ENCODE measurements at places on chromosomes 6 and 20.

- no peak for DNase-seq
These were observed 10.6 kb downstream of the NOL4L start for GRCh38 chr20:32574296-32575226.

DNA sequence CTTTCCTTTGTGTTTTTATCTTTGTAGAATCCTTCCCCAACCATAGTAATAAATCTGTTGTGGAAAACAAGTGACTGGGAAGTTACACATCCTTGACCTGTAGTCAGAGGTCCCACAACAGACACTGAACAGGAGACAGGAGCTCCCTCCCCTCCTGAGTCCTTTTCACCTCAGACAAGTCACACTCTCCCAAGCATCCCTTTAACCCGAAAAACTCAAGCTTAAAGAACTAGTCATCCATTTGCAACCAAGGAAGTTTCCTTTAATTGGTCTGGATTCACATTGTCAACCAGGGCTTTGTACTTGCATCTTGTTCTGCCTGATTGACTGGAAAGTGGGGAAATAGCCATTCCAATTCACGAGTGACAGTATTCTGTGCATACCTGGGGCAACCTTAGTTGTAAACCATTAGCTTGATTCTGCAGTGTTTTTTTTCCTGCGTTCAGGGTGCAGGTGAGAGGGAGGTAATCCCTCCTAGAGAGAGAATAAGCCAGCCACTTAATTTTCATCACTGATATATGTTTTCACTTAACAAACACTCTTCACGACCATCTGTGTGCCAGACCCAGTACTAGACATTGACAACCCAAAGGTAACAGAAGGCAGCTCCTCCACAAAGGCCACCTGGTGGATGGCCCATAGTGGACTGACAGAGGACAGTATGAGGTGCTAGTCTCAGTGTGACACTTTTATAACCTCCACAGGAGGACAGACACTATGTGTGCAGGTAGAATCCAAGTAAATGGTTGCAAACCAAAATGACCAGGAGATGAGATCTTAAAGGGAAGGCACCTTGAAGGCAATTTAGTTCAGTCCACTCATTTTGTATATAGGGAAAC lies 112.4 kb downstream of the SLX4IP start:
- no peak for DNase-seq

- DNase-seq, result no peak
These were observed 51.4 kb downstream of the JPH2 start for GRCh38 chr20:44135417-44136204.

DNA sequence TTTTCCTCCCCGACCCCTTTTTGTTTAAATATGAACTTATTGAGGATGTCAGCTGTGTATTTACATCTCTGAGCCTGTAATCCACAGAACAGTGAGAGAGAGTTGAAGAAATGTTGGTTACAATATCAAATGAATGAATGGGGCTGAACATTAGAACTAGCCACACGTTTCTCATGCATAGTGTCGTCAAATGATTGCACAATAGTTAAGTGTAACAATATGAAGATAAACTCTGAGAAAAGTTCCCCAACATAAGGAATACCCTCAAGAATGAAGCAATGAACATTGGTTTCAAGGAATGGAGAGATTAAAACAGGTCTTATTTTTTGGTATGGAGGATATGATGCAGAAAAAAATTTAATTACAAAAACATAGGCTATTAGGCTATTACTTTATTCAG lies 100.5 kb upstream of the DTNBP1 start:
- DNase-seq, result no peak

DNA sequence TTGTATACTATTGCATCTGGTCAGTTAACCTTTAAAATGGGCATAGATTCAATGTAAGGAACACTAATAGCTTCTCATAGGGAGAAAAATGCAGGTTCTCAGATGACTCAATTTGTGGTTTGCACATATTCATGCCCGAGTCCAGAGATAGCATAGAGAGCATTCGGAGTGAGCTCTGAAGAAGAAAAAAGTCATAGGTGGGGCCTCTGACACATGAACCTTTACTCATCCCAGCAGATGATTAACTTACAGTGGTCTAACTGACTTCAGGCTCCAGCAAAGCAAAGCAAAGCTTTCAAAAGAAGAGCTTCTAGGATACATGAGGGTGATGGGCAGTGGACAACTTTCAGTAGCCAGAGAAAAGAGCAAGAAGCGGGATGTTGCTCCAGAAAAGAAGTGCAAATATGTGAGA lies 55.3 kb upstream of the BTN3A2 start:
- DNase-seq, result no peak

DNA sequence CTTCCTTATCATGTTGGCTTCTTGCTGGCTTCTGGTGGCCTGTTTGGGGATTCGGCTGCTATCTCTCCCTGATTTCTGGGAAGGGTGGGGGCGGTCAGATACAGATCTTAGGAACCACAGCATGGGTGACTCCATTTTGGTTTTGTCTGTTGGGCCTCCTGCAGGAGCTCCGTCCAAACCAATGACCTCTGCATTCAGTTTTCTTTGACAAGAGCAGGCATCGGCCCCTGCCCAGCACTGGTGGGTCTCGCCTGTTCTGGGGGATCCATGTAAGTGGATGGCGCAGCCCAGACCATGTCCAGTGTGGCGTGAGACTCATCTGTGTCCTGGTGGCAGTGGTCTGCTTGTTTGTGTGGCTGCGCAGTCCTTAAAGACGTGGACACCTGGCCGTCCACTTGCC lies 8.6 kb upstream of the ARFGAP1 start:
- no peak for DNase-seq

- no peak for DNase-seq
These were observed 16.5 kb upstream of the HLA-A start for GRCh38 chr6:29925727-29926412.

DNA sequence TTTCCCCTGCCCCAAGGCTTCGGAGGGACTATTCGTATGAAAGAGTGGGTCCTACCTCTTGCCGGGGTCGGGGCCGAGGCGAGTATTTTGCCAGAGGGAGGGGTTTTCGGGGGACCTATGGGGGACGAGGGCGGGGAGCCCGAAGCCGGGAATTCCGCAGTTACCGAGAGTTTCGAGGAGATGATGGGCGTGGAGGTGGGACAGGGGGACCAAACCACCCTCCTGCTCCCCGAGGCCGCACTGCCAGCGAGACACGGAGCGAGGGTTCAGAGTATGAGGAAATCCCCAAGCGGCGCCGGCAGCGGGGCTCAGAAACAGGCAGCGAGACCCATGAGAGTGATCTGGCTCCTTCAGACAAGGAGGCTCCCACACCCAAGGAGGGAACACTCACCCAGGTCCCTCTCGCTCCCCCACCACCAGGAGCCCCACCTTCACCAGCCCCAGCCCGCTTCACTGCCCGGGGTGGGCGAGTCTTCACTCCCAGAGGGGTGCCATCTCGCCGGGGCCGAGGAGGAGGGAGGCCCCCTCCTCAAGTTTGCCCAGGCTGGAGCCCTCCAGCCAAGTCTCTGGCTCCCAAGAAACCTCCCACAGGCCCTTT lies 11.3 kb downstream of the PRRC2A start:
- DNase-seq, result no peak

DNA sequence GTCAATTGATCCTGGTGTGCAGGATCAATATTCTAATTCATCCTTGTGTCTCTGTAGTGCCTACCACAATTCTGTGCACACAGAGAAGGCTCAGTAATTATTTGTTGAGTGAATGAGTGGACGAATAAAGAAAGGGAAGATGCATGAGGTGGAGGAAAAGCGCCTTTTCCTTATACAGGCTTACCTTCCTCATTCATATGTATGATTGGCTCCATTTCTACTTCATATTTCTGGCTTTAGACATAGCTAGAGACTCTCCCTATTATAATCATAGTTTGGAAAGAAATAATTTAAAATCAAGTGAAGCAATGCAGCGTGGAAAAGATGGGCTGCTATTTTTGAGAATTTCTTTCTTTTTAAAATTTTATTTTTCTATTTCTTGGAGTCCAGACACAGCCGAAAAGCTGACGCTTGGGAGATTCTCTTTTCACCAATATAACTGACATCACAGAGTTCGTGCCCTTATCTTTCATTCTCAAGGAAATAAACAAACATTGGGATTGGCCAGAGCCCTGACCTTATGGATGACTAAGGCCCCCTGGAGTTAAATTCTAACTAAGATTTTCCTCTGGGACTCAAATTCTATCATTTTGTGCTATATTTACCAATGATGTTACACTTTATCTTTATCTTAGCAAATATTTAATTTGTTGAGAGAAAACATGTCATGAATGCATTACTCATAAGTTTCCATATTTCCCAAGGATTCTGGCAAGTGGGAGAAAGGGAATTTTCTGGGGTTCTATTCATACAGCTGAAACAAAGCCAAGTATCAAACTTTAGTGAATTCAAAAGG lies 48.1 kb downstream of the PRL start:
- no peak for DNase-seq

DNA sequence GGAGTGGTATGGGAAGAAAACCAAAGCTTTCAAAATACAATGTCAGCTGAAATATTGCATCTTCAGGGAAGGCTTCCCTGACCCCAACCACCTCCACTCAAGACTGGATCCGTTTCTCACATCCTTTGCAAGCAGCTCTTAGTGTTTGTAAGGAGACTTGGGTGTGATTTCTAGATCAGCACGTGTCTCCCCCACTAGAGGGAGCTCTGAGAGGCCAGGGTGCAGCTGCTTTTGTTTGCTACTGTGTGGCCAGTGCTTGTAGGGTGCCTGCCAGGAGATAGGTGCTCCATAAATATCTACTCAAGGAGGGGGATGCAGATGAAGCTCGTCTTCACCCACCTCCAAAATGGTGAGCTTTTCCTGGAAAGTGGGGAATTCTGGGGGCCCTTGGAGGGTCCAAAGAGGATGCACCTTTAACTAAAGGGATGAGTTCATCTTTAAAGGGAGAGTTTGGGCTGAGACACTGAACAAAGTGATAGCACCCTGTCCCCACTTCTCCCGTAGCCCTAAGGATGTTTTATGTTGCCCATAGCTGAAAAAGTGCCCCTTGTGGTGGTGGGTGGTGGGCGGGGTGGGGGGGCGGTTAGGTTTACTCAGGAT lies 52.6 kb upstream of the MAFB start:
- DNase-seq, result no peak

GRCh38 chr6:25147223-25147622 lies 132.0 kb upstream of the CARMIL1 start:
- no peak for DNase-seq

DNA sequence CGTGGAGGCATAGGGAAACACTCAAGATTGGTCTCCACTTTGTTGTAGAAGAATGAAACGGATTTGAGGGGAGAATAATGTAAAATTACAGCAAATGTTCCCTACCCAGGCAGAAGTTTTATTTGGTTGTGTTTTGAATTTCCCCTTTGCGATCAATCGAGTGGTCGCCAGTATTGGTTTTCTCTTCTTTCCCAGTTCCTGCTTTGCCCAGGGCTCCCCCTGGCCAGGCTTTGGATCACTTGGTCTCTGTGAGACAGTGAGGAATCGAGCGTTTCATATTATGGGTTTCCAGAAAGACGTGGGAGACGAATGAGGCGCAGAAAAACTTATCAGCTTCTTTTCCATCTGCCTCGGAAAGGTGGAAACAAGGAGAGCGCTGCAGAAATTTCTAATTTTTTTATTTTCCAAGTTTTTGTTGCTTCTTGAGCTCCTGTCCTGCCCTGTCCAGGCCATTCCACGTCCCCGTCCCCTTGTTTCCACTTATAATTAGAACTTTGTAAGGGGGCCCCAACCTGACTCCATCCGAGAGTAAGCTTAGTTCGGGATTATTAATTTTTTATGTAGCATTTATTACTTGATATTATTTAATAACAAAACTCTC lies 7.5 kb upstream of the TBX18 start:
- DNase-seq, result no peak

DNA sequence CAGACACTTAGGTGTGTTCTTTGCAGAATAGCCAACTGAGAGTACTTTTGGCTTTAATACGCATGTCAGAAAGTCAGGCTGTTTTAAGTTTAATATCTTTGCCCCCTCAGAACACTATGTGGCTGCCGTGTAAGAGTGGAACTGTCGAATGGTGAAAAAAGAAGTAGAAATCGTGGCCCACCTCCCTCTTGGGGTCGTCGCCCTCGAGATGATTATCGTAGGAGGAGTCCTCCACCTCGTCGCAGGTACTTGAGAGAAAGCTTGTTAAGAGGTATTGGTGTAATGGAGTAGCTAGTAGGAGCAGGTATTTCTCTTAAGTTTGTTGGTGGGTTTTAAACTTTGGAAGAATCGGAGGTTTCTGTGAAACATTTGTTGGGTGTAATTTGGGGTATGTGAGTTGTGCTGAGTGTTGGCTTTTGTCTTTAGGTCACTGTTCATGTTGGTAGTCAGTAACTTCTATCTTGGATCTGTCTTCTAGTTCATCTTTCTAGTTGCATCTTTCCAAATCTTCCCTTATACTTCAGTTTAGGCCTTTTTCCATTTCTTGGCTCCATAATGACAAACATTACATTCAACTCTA lies 4.7 kb downstream of the SRSF3 start:
- no peak for DNase-seq

GRCh38 chr6:133208183-133208755 lies 32.9 kb upstream of the EYA4 start:
- no peak for DNase-seq

DNA sequence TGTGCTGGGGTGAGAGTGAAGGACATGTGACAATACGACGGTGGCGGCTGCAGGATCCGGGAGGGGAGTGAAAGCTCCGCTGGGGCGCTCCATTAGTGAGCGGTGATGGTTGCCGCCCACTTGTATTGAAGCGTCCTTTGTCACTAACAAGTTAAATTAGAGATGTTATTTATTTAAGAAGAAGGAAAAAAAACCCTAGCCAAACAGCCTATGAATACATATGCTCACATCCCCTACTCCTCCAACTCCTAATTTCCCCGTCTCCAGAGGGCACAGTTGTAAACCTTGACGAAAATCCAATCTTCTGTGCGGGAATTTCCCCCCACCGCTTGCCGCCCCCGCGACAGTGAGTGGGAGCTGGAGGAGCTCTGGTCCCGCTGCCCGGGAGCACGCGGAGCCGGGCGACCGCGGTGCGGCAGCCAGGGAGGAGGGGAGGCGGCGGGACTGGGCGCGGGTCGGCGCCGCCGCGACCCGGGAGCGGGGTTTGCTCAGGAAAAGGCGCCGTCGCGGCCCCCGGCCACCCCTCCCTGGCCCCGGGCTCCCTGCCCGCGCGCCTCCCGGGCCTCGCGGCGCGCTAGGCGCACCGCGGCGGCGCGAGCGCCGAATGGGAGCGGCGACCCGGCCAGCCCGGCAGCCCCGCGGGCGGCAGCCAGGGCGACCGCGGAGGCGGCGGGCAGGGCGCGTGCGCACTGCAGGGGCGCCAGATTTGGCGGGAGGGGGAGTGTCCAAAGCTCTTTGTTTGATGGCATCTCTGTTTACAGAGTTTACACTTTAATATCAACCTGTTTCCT lies at the start of gene MYB:
TSS of gene MYB (plus strand) at position 767 of the 791 bp plus-strand sequence. CDS start 206 bp downstream, outside the sequence.
- DNase-seq, result peak; percentile 72

- peak; percentile 30 for DNase-seq
These were observed 3.7 kb downstream of the PRSS16 start for GRCh38 chr6:27251112-27251605.

GRCh38 chr6:85068221-85068620 lies 303.8 kb upstream of the TBX18 start:
- DNase-seq, result no peak

GRCh38 chr6:80642452-80642851 lies 536.0 kb downstream of the BCKDHB start:
- no peak for DNase-seq

DNA sequence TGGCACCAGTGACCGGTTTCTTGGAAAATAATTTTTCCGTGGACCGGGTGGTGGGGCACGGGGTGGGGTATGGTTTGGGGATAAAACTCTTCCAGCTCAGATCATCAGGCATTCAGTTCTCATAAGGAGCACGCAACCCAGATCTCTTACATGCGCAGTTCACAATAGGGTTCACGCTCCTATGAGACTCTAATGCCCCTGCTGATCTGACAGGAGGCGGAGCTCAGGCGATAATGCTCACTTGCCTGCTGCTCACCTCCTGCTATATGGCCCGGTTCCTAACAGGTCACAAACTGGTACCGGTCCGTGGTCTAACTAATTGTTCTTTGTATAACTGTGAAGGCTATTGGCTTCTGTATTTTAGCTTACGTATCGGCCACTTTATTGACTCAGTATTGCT lies 51.7 kb downstream of the VSTM2L start:
- no peak for DNase-seq
